OCI-M1 (cell line): ENCODE measurements at places on chromosomes 6 and 20.

DNA sequence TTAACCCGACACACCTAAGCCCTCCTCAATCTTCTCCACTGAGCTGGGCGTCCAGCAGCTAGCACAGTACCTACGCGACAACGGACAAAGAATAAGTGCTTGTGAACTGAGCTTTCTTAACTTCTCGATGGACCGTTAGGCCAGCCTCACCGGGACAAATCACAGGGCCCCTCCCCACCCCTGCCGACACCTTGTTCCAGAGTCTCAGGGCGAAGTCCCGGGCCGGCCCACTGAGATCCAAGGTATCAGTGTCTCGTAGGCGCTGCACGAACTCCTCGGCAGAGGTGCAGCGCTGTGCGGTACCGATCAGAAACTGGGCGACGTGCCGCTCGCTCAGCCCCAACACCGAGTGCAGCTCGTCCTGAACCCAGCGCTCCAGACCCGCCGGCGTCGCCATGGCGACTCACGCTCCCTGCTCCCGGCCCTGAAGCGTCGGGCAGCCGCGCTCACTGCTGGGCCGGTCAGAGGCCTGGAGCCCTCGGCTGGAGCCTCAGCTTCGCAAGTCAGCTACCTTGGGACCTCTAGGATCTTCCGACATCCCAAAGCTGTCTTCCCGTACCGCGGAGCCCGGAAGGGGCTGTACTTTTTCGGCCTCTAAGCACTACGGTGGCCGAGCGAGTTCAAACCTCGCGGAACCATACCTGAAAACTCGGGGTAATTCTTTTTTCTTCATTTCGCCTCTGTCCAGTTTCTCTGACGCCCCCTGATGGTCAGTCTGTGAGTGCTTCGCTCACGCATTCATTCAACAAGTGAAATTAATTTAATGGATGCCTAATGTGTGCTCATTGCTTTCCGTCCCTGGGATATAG, at the start of gene DHX16:
TSS of gene DHX16 (minus strand) at position 562 of the 809 bp plus-strand sequence. CDS start at position 397, 165 bp downstream.
- peak; percentile 98 for DNase-seq

DNA sequence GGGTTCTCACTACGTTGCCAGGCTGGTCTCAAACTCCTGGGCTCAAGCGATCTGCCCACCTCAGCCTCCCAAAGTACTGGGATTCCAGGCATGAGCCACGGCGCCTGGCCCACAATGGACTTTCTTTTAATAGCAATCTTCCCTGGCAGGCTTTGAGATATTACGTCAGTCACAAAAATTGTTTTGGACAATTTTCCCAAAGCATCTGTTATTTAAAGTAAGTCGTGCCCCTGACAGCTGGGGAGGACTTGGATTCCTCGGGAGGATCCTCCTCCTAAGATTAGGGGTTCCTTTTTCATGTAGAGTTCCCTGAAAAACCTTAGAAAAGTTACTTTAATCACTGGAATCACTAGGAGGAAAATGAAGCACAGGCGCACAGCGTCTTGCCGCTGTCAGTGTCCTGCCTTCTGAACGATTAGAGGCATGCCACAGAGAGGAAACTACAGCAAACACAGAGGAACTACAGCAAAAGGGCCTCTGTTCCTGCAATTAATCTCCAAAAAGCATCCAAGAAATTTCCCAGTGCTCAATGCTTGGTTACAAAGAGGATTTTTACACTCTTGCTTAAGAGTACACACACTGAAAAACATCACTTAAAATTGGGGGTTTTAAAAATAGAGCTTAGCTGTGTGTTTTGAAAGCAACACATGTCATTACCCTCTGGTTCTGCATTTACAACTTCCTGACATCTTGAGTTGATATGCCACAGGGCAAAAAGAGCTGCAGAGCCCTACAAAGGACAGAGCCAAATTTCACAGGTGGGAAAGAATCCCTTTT, 4.5 kb downstream of the ACSS1 start:
- no peak for DNase-seq

- DNase-seq = no peak
Observed at GRCh38 chr20:59770270-59770669, 163.2 kb downstream of the SYCP2 start.

DNA sequence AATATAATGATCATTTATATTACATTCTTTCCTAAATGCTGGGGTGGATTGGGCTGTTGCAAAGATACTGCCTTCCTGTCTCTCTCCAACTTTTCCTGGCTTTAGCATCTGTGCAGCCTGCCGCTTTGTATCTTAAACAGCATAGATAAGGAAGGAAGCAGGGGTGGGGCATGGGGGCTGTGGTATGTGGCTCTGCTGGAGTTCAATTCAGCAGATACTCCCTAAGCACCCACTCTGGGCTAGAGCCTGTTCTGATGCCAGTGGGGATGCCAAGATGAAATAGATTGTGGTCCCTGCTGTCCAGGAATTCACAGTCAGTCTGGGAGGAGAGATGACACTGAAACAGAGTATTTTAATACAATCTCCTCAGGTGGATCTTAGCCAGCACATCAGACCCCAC, 56.8 kb downstream of the EIF2S2 start:
- DNase-seq = no peak

DNA sequence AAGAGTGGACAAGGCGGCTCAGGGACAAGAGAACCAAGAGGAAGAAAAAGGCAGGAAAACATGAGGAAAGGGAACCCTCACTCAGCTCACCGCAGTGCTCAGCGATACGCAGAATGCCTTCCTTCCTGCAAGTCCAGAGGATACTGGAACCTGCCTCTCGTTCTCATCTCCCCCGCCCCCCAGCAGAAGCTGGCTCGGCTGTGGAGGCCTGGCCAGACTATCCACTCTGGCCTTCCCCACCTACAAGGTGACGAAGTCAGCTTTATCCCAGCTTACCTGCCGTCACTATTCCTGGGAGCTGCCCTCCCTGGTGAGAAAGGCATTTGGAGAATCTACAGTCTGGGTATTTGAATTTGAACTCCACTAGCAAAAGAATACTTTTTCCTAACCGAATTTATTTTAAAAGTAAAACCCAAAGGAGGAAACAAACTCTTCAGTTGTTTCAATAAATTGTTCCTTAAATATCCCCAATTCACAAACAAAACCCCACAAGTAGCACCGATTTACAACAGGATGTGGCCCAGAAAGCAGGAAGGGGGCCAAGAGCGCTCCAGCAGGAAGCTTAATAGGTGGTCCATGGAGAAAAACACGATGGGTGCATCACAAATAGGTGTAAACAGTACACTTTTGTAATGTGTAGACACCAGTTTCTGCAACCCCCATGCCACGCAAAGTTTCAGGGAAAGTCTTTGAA, 2.1 kb upstream of the DIDO1 start:
- no peak for DNase-seq

- no peak for DNase-seq
Observed at GRCh38 chr6:14811775-14812428, 434.0 kb upstream of the JARID2 start.

DNA sequence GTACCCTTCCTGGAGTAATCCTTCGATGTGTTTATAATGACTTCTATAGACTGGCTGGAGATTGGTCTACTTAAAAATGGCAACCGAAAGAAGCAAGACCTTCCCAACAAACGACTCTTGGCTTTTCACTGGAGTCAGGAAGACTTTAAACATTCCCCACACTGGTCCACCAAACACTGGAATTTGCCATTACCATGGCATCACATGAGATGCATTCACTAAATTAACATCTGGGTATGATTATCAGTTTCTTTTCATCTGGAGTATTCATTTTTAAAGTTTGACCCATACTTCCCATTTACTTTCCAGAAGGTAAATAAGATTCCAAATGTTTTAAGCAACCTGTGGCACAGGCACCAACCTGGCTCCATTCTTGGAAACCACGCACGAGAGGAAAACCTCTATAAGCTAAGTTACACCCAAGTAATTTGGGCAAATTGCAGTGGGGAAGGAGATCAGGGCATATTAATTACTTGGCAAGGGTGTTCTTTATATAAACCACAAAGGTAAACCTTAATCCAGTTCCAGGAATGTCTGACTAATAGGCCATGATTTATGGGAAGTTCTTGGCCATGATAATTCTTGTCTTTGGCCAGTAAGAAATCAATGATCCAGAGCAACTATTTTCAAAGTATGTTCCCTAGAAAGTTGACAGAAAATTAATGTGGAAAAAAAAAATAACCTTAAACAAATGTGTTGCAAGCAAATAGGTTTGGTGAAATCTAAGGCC, 190.0 kb upstream of the COL21A1 start:
- no peak for DNase-seq

GRCh38 chr6:35392773-35393672, 50.7 kb downstream of the PPARD start:
- DNase-seq = peak; percentile 48

DNA sequence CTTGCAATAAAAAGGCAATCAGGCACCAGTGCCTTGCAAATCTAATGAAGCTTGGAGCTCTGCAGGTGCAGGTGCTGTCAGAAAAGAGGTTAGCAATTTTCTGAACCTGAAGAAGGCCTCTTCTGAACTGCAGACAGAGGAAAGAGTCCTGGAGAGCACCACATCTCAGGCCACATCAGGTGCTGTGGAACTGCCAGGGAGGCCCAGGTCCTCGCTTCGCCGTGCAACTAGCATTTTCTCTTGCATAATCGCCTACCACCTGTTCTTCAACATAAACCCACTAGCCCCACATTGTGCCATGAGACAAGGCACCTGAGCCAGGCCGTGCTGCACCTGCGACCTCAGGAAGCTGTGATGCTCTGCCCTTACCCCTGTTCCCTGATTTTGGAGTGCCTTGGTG, 187.6 kb downstream of the DTNBP1 start:
- no peak for DNase-seq

GRCh38 chr6:37653933-37654565, 43.6 kb downstream of the MDGA1 start:
- peak; percentile 75 for DNase-seq

DNA sequence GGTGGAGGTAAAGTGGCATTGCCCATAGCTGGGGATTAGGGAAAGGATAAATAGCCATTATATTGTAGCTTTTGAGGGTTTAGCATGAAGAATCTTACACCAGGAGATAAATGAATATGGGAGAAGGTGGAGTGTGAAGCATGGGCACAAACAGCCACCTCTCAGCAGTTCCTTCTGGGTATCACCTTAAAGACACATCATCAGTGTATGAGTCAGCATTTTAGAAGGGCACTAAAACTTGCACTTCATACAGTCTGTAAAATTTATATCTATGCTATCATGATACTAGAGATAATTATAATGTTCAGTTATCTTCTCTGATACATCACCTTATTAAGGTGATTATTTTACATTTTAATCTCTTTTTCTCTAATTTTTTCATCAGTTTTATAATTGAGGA, 25.3 kb downstream of the SLC35A1 start:
- no peak for DNase-seq

DNA sequence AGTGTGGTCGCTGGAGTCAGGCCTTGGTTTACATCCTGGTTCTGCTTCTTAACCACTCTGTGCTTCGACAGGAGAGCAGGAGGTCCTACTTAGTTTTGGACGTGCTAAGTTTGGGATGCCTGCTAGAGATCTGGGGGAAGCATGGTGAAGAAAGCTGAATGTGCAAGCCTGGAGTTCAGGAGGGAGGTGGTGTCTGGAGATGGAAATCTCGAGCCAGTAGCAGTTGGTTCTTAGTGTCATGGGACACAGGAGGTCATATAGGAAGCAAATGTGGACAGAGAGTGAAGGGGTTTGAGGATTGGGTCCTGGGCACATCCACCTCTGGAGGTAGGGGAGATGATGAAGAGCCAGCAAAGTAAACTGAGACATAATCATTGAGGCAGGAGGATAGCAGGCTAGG, 131.4 kb downstream of the SYCP2 start:
- no peak for DNase-seq

GRCh38 chr6:21133901-21134300, 459.6 kb upstream of the SOX4 start:
- no peak for DNase-seq

GRCh38 chr6:80962382-80962781, 790.1 kb downstream of the TENT5A start:
- no peak for DNase-seq

GRCh38 chr6:17600527-17601385, 654 bp downstream of the FAM8A1 start:
- DNase-seq = peak; percentile 70

- no peak for DNase-seq
Observed at GRCh38 chr6:125375821-125376220, 74.1 kb upstream of the HDDC2 start.

GRCh38 chr6:125842091-125842626, 51.4 kb downstream of the NCOA7 start:
- no peak for DNase-seq

DNA sequence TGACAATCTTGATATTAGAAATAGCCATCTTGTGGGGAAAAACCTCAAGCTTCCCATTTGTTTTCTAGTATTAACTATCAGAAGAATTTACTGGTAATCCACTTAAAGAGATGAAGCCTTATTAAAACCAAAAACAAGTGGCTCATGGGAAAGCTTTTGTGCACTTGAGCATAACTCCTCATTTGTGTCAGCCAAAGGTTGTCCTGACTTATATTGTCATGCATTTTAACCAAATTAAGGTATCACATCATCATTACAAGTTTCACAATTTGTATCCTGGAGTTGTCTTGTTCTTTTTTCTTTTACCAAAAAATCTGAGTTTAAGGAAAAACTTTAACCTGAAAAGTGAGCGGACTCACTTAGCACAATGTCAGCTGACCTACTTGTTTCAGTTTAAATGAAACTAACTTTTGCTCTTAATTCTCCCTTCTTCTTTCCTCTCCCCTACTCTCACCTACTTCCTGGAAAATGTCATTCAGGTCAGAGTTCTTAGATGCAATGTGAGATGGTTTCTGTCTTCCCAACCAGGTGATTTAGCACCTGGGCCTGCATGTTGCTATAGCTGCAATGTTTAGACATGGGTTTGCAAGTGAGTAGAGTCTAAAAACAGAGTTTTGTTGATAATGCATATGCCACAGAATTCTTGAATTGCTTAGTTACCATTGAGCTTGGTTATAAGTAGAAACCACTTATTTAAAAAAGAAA, 82.8 kb downstream of the TNFAIP3 start:
- no peak for DNase-seq

- DNase-seq = peak; percentile 22
Observed at GRCh38 chr6:158014505-158015187, 33.0 kb downstream of the SYNJ2 start.

DNA sequence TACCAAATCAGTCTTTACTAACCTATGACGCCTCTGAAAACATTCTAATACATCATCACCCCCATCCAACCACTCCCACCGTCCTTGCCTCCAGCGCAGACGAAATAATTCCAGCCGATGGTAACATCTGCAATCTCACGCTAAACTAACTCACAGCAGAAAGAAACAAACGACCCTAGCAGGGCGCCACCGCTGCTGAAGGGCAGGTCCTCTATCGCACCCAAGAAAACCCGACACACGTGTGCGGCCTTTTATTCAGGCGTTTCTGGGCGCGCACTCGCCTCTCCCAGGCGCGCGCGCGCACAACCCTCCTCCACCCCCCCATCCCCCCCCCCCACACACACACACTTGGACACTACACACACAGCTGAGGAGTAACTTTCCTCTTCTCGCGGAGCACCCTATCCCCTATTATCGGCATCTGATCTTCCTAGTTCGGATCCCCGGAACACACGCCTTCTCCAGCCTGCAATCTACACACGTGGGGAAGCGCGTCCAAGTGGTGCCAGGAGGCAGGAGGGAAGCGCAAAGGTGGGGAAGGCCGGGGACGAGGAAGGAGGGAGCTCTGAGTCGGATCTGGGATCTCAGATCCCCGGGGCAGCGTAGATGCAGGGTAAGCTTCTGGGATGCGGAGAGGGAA, 1.4 kb downstream of the GFOD1 start:
- peak; percentile 84 for DNase-seq
